Non-pigmented ciliary epithelial cell (primary cell): ENCODE measurements at places on chromosomes 7 and 10.

DNA sequence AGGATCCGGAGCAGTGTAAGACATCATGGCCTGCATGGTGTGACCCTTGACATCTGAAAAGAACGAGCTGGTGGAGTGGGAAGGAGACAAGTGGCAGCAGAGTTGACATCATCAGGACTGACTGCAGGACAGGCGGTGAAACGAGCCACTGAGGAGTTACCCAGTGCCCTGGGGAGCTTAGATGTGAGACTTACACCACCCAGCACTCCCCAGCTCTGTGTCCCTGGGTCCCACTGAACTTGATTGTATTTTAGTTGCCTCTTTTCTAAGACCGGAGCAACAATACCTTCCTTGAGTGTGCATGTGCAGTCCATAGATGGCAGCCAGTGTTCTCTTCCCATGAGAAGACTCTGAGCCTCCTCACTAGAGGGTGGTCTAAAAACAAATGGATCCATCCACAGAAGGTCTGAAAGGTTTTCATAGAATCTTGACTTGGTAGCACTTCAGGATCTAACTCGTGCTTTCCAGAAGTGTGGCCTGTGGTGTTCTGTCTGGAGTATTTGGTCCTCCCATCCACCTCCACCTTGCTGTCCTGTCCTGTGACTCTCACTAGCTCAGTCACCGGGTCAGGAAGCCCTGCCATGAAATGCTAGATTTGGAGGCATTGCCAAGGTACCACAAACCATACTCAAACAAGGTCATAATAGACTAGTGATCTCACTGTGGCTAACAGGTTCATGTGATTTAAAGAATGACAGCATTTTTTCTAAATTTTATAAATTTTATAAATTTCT, 59.0 kb downstream of the IKZF1 start:
- DNase-seq: no peak

DNA sequence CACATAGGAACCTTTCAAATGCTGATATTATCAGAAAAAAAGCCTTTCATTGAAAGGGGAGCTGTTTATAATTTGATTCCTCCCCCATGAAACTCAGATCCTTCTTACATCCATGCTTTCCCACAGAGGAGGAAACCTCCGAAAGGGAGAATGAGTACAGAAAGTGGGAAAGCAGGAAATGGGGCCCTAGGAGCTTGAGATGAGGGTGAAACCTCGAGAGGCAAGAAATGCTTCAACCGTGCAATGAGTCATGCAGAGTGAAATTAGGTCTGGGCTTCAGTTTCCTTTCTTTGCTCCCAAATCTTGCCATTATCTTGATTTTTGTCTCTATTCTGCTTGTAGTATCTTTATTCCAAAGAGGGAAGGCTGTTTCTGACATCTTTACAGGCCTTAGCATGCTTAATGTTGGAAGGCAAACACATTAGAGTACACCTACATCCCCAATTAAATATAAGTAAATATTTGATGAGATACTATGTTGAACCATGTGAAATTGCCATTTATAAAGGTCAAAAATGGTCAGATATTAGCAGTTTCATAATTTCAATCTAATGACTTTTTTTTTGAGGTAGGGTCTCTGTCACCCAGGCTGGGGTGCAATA, 79.1 kb downstream of the NAMPT start:
- no peak for DNase-seq

- no peak for DNase-seq
Observed at GRCh38 chr7:142185801-142186200, 72.1 kb downstream of the PRSS58 start.

DNA sequence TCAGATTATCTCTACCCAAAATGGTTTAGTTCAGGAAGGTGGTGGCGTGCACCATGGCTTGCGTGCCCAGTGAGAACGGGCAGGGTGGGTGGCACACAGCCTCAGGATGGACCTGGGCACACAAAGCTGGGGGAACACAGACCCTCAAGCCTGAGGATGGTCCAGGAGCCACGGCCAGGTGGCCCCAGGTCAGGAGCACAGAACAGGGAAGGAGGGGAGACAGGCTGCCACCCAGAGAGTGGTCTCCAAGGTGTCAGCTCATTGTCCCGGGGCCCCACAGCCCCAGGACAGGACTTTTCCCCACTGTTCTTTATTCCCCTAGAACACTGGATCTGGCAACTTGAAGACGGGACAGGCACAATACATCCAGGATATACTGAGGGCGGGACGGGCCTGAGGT, 75.6 kb upstream of the MGMT start:
- no peak for DNase-seq
